ENCODE measurements at places on chromosomes 7 and 10. TPM values are rescaled to one million over a fixed set of nuclear protein-coding genes. Genes with fewer than 3 reads are reported as not detected.

GRCh38 chr10:54094321-54094720 lies 706.7 kb downstream of the PCDH15 start:
- peaks cover 4% of the 10 kb centered on the region for H3K4me1 ChIP-seq
- no peak overlapping the region for H3K4me3 ChIP-seq
- H3K27me3 ChIP-seq = no peaks in the 10 kb centered on the region
- no peak for DNase-seq
- no peak overlapping the region for H3K27ac ChIP-seq

GRCh38 chr7:156795415-156795814 lies 97.6 kb downstream of the LMBR1 start:
- H3K4me1 ChIP-seq = no peaks in the 10 kb centered on the region
- no peaks in the 10 kb centered on the region for H3K27me3 ChIP-seq
- peaks cover 9% of the 10 kb centered on the region for H3K36me3 ChIP-seq
- H3K4me3 ChIP-seq = no peak overlapping the region

DNA sequence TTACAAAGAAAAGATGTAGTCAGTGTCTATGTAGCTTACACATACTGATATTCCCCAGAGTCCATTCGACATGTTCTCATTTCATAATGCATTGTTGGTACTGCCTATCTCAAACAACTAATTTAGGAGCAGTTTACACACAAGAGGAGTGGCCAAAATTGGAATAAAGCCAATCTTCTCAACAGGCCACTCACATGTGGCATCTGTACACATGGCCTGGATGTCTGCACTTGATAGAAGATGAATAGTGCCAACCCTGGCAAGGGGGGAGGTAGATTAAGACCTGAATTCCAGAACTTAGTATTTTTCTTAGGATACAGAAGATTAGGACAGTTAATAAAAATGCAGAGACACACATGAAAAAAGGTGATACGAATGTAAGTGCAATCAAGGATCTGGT lies 125.3 kb upstream of the STARD3NL start:
- H3K27ac ChIP-seq = no peak overlapping the region
- H3K4me1 ChIP-seq = no peaks in the 10 kb centered on the region
- no peak overlapping the region for H3K4me3 ChIP-seq
- peaks cover 1% of the 10 kb centered on the region for H3K36me3 ChIP-seq
- DNase-seq = no peak
- no peaks in the 10 kb centered on the region for H3K27me3 ChIP-seq

The CLDN12 gene
- total RNA-seq = 48.9 TPM

The STAG3 gene
- total RNA-seq = 2.4 TPM

GRCh38 chr7:112358513-112358912 lies 91.7 kb upstream of the IFRD1 start:
- no peak overlapping the region for H3K27ac ChIP-seq
- H3K4me3 ChIP-seq = no peak overlapping the region
- DNase-seq = no peak
- no peaks in the 10 kb centered on the region for H3K27me3 ChIP-seq
- peaks cover 12% of the 10 kb centered on the region for H3K4me1 ChIP-seq

DNA sequence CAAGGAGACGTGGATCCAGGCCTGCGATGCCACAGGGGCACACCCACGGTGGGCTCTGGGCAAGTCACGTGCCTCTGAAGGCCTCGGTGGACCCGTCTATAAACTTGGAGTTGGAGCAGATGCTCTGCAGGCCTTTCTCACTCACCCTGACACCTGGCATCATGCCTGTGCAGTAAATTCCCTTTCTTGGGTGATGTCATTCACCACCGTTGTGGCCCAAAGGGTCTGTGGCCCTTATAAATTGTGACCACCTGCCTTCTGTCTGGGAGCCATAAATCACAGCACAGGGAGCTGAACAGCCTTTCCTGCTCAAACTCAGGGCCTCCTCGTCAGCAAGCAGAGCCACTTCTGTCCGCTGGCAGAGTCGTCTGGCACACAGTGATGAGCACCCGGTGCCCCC lies 52.2 kb downstream of the GPAM start:
- H3K4me3 ChIP-seq = no peak overlapping the region
- no peaks in the 10 kb centered on the region for H3K36me3 ChIP-seq
- no peaks in the 10 kb centered on the region for H3K4me1 ChIP-seq
- H3K27ac ChIP-seq = no peak overlapping the region
- no peak for DNase-seq
- H3K27me3 ChIP-seq = peaks cover 22% of the 10 kb centered on the region

- H3K27ac ChIP-seq = no peak overlapping the region
- H3K27me3 ChIP-seq = no peaks in the 10 kb centered on the region
- DNase-seq = no peak
- peaks cover 31% of the 10 kb centered on the region for H3K36me3 ChIP-seq
- H3K4me3 ChIP-seq = no peak overlapping the region
Observed at GRCh38 chr7:77825131-77825530, 26.6 kb downstream of the PHTF2 start.

DNA sequence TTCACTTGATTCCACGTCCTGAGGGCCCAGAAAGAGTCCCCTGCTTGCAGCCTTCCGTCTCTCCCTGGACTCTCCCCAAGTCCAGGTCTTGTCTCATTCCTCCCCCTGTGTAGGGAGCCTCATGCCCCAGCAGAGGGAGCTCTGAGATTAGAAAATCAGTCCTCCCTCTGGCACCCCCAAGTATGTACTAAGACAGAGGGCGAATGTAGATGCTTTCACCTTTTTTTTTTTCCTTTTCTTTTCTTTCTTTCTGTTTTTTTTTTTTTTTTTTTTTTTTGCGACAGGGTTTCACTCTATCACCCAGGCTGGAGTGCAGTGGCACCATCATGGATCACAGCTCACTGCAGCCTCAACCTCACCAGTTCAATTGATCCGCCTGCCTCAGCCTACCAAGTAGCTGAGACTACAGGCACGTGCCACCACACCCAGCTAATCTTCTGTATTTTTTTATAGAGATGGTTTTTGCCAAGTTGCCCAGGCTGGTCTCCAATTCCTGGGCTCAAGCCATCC lies 10.3 kb downstream of the SFXN3 start:
- peak overlapping the region; percentile 84 for H3K27ac ChIP-seq
- peak; percentile 63 for DNase-seq
- H3K27me3 ChIP-seq = peaks cover 52% of the 10 kb centered on the region
- H3K36me3 ChIP-seq = no peaks in the 10 kb centered on the region

- no peak for DNase-seq
- no peaks in the 10 kb centered on the region for H3K4me1 ChIP-seq
Observed at GRCh38 chr10:46309511-46310142, 22.8 kb downstream of the ANTXRL start.
